ENCODE measurements at places on chromosomes 2 and 18. TPM values are rescaled to one million over a fixed set of nuclear protein-coding genes. Genes with fewer than 3 reads are reported as not detected.

GRCh38 chr2:219680958-219681693 is 53.7 kb downstream of the SLC4A3 start:
- DNase-seq = no peak

GRCh38 chr2:8337321-8337720 is 344.5 kb upstream of the ID2 start:
- no peak for DNase-seq

DNA sequence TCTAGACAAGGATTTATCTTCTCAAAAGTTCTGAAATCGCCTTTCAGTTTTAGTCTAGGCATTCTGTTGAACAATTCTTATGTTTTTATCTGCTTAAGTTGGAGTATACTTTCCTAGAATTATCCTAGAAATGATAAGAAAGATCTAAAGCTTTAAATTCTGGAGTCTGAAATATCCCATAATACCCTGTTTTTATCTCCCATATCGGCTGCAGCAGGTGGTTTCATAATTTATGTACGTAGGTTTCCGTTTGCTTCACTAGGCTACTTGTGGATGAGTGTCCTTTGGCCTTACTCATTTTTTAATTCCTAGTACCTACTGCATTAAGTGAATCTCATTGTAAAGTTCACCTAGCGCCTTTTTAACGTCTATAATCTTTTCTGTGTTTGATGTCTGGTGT is 58.5 kb upstream of the MGAT5 start:
- no peak for DNase-seq

- DNase-seq = no peak
Observed at GRCh38 chr2:105917688-105918087, 173.0 kb downstream of the NCK2 start.

DNA sequence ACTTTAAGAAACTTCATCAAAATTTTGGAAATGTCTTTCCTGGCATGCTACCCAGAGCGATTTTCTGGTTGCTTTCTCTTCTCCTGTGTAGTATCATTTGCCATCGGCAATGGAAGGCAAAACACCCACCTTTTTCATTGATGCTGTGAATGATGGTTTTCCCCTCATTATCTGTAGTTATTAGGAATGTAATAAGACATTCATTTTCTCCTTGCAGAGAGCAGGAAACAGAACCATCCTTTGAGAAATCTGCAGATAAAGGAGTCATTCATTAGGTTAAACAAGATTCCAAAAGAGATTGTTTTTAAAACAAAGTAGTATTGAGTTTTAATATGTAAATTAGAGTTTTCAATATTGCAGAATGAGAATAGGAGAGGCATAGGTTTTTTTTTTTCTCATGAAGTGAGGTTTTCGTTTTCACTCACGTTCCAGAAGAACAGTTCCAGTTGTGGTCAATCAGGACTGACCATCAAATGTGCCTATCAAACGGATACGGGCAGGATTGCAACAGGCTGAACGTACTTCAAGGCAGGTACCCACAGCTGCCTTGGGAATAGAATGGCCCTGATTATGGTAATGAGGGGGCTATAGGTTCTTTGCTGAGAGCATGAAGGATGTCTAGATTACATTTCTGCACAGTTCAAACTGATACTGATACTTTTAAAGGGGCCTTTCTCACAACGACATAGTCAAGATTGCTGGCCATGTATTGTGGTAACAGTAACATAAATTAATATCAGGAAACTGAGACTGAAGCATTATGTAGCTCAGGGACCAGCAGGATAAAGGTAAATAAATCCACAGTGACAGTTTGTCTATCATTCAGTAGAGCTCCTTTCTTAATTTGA is 49.8 kb upstream of the PLA2R1 start:
- DNase-seq = no peak

GRCh38 chr2:26735097-26735496 is 29.0 kb upstream of the SLC35F6 start:
- DNase-seq = no peak

GRCh38 chr18:906416-907114 is 1.9 kb downstream of the ADCYAP1 start:
- no peak for DNase-seq

- no peak for DNase-seq
Observed at GRCh38 chr18:45165871-45166270, 449.4 kb upstream of the SLC14A2 start.

- no peak for DNase-seq
Observed at GRCh38 chr2:221518935-221519625, 53.0 kb downstream of the EPHA4 start.

- DNase-seq = peak; percentile 12
Observed at GRCh38 chr18:36769611-36770314, 59.0 kb downstream of the TPGS2 start.

- no peak for DNase-seq
Observed at GRCh38 chr2:106584304-106584954, 97.3 kb downstream of the CD8B2 start.

DNA sequence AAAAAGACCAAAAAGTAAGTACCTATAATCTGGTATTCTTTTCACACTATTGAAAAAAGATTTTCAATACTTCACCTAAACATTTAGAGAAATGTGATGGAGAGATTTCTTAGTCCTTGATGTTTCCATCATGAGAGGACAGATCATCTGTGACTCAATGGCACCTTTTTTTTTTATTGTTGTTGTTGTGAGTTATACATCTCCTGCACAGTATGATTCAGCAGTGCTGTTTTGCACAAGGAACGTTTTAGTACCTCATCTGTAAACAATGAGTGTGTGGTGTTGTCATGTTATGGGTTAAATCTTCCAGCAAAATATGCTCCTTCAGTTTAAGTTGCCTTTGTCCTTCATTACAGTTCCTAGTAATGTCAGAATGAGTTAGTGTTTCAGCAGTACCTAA is 2.2 kb downstream of the KIAA1328 start:
- no peak for DNase-seq

DNA sequence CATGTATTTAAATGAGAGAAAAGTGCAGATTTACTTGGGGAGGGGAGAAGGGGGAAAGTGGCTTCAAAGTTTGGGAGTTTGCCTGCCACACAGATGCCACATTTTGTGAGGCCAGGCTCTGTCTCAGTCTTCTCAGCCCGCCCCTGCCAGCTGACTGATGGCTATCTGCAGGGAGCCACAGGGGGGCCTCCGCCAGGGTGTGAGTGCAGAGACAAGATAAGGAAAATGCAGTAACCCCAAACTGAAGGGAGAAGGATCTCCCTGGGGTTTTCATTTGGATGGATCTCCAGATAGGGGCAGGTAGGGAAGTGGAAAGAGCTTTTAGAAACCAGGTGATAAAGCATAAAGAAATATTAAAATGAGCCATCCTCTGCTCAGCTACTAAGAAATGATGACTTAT is 128.8 kb downstream of the ZNF521 start:
- DNase-seq = no peak

DNA sequence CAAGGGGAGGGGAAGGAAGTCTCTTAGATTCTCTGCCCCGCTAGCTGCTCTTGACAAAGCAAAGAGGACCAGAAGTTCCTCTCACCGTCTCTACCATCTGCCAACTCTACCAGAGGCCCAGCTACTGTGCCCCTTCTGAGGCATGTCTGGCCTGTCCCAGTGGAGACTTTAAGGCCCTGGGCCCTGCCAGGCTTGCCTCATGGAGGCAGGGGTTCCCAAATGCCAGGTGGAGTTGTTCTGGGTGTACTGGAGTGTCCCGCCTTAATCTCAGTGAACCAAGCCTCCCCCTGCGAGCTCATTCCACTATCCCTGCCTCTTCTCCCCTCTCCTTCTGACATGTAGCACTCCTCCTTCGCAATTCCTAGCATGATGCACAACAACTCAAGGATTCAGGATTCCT is 2.2 kb downstream of the HOXD12 start:
- DNase-seq = no peak

DNA sequence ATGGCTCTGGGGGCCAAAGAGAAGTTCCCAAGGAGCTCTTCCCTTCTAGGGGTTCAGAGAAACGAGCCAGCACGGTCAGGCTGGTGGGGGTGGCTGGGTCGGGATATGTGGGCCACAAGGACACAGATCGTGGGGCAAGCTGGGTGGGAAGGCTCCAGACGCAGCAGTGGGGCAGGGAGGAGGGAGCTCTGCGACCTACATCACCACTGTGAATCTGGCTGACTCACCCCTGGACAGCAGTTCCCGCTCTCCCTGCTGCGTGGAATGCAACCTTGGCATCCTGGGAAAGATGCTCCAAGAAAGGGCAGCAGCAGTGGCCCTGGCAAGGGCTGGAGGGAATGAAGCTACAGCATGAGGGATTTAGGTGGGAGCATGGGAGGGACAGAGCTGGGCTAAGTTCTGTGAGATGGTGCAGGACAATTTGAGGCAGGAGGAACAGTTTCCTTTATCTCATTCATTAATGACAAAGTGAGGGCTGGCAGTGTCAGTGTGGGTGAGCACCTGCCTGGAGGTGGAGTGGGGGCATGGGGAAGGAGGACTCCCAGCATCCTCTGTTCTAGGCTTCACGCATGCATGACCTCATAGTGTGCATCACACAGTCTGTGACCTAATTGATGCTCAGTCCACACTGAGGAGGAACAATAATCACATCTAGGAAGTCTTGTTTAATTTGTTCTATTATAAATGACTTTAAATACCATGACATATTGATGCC is 25.0 kb downstream of the CELF4 start:
- no peak for DNase-seq

DNA sequence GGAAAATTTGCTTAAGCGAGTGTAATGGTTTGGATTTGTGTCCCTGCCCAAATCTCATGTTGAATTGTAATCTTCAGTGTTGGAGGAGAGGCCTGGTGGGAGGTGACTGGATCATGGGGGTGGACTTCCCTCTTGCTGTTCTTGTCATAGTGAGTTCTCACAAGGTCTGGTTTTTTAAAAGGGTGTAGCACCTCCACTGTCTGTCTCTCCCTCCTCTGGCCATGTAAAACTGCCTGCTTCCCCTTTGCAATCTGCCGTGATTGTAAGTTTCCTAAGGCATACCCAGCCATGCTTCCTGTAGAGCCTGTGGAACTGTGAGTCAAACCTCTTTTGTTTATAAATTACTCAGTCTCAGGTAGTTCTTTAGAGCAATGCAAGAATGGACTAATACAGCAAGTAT is 6.6 kb downstream of the YIPF4 start:
- DNase-seq = no peak

GRCh38 chr2:72439892-72440291 is 292.2 kb upstream of the CYP26B1 start:
- DNase-seq = no peak

GRCh38 chr2:3023531-3023930 is 354.1 kb downstream of the EIPR1 start:
- no peak for DNase-seq

GRCh38 chr2:18961991-18962421 is 372.6 kb upstream of the NT5C1B start:
- DNase-seq = no peak

- no peak for DNase-seq
Observed at GRCh38 chr2:20504174-20504573, 57.3 kb downstream of the RHOB start.

DNA sequence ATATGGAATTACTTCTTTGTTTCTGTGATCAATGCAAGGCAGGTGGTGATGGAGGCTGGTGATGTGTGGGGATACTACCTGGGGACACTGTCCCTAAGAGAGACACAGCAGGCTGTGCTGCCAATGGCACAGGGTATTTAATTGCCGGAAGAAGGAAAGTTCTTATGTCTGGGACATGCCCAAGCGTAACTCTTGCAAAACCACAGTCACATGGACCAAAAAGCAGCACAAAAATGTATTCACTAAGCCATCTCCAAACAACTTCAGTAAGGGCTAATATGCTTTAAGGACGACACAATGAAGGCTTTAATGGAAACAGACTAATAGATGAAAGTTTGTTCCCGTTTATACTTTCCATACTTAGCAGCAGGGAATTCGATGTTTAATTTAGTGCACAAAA is 49.7 kb upstream of the AP1S3 start:
- DNase-seq = no peak

DNA sequence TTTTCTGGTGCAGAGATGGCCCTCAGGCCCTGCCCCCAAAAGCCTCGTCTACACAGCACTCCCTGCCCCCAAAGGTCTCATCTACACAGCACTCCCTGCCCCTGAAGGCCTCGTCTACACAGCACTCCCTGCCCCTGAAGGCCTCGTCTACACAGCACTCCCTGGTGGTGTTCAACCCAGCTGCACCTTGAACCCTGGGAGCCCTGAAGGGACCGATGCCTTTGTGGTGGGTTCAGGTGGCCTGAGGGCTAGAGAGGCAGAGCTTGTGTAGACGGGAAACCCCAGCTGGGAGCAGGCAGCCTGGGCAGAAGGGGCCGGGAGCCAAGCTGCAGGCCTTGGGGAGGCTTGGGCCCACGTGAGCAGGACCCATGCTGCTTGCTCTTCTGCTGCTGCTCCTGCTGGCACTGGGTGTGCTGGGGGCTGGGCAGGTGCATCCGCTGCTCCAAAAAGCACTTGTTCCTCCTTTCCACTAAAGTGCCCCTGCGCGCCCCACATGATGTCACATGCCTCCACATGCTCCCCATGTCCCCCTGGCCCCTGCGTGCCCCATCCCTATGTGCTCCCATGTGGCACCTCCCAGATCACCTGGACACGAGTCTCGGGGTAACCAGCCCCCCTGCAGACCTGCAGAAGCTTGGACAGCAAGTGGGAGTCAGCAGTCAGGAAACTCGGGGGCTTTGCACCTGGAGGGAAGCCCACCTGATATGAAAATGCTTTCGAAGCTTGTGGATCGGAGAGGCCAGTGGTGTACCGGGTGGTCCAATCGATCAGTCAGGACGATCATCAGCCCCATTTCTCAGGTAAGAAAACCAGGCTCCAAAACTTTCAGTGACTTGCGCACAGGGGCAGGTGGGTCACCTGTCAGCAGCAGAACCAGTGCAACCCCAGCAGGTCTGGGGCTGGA is 94.9 kb upstream of the CTDP1 start:
- DNase-seq = no peak

- no peak for DNase-seq
Observed at GRCh38 chr2:144505245-144505831, 14.6 kb downstream of the ZEB2 start.

- no peak for DNase-seq
Observed at GRCh38 chr18:48554610-48555400, 16.0 kb downstream of the CTIF start.

The HS1BP3 gene
- total RNA-seq = 23.0 TPM

The NT5DC4 gene
- total RNA-seq = 1.4 TPM

The SERPINB11 gene
- not detected for total RNA-seq

The ACKR3 gene
- total RNA-seq = not detected

The CNRIP1 gene
- total RNA-seq = not detected

The INPP5D gene
- 28.6 TPM for total RNA-seq

The GAREM2 gene
- 0.33 TPM for total RNA-seq

Data from HT-29 (cell line).